ENCODE measurements at places on chromosomes 2 and 18.

DNA sequence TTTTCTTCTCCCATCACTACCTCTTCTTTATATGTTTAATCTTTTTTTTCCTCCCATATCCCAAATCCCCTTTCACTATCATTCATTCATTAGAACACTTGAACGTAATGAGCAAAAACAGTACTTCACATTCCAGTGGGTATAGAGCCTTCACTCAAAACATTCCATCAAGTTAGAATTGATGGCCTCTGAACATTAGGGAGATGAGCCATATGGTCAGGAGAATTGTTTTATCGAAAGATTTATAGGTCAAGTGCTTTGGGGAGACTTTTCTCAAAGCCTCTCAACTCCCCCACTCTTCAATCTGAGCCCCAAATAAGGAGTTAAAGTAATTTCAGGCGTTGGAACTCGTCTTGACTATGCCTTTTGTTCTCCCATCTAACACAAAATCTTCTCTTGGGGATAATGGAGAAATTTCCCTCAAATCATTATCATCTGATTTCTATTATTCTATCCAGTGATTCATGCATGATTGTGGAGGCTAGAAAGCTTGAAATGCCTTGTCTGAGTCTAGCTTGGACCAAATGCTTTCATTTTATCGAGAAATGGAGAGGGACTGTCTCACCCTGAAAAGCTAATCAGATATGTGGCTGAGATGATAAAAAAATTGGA is 79.2 kb downstream of the KIAA2012 start:
- no peak for DNase-seq

DNA sequence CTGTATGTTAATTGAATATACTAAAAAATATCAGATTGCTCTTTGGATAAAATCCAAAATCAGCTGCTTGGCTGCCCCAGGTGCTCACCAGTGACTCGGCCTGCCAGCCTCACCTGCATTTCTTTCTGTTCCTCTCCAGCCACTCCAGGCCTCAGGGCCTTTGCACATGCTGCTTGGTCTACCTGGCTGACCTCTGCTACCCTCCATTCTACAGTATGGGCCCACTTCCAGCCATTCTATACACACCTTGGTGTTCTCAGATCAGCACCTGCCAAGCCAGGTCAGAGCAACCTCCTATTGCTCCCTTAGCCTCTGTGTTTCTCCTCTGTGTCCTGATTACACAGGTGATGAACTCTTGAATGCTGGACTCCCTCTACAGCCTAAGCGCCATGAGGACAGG is 106.6 kb upstream of the TWIST2 start:
- no peak for DNase-seq

- no peak for DNase-seq
These were observed 23.1 kb upstream of the COLEC12 start for GRCh38 chr18:523561-523960.

DNA sequence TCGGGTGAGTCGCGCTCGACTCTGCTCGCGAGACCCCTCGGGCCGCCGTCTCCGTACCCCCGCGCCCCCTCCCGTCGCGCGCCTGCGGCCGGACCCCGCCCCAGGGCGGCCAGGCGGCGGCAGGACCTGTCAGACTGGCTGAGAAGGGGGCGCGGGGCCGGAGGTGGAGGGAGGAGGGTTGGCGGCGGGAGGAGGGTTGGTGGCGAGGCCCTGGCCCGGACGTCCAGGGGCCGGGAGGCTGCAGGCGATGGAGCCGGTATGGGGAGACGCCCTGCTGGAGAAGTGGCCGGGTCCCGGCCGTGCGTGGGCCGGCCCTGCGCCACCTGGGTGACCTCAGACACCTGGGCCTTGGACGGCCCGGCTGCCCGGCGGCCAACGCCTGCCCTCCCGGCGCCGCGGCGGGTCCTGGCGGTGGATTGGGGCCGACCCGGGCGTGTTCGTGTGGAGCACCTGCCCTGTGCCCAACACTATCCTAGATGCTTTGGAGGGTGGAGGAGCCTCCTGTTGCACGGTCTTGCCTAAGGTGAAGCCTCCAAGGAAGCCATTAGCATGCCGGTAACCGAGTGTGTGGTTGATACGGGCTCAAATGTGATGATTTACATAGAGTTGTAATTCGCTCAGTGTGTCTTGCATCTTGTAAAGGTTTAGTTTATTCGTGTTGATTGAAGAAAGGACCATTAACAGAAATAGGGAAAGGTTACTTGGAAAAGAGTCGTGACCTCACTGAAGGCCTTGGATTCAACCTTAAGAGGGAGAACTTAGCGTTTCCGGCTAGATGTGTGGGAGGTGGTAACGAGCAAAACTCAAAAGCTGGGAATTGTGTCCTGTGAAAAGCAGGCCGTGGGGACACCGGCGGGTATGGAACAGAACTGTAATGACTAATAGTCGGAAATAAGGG is 550 bp downstream of the MYL12B start:
- no peak for DNase-seq

DNA sequence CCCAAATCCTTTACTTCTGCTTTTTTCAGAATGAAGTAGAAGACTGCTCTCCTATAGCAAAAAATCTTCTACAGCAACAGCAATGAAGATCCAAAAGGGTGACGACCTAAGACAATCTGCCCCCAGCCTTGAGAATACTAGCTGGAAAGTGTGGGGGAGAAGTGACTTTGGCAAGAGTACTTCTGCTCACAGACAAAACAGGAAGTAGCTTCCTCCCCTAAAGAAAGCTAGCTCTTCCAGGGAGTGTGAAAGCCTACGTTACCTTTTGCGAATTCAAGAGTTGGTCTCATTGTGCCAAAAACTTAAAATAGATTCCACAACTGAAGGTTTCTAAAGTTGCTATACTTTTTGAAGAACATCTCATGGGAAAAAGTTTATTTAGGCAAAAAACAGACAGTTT is 1069.2 kb upstream of the CHAC2 start:
- DNase-seq: no peak

DNA sequence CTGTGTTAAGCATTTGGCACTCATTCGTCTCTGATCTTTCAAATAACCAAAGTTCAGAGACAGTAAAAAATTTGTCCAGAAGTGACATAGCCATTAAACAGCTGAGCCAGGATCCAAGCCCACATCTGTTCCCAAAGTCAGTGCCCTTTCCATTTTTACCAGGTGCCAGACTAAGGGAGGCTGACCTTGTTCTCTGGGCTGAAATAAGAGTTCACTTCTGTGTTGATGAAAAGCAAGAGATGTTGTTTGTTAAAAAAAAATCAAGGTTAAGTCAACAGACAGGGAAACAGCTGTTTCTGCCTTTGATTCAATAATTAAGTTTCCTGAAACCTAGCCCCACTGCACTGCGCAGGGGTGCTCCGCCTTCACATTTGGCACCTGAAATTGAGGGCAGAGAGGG is 117.1 kb downstream of the PRKRA start:
- no peak for DNase-seq

DNA sequence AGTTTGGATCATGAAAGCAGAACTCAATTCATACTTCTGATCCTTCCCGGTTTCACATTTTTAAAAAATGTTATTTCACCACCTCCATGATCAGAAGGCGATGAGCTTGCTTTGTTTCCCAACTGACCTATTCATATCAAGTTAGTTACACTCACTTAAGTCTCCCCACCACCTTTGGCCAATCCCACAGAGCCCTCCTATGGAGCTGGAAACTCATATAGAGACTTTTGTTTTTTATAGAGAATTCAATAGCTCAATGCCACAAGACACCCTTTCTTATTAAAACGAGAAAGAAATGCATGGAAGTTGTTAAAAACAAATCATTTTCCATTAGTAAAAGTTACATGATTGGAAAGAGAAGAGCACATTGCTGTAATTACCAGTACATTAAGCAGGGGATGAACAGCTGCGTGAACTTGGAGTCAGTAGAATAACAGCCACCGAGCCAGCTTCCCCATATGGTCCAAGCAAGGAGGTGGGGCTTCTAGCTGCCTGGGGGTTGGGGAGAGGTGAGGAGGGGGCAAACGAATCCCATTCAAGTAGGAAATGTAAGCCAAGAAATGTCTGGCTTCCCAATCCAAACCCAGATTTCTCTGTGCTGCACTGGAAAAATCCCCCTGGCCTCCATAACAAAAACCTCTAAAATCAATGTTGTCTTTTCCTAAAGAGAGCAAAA is 614.5 kb downstream of the IRS1 start:
- no peak for DNase-seq
